ENCODE measurements at places on chromosomes 7 and 10.

GRCh38 chr10:114437473-114438292, 33.4 kb upstream of the AFAP1L2 start:
- DNase-seq = no peak

GRCh38 chr10:81866753-81867152, 8.2 kb upstream of the NRG3 start:
- no peak for DNase-seq

- DNase-seq = no peak
Measured at GRCh38 chr10:75717126-75717916, 285.9 kb downstream of the LRMDA start.

DNA sequence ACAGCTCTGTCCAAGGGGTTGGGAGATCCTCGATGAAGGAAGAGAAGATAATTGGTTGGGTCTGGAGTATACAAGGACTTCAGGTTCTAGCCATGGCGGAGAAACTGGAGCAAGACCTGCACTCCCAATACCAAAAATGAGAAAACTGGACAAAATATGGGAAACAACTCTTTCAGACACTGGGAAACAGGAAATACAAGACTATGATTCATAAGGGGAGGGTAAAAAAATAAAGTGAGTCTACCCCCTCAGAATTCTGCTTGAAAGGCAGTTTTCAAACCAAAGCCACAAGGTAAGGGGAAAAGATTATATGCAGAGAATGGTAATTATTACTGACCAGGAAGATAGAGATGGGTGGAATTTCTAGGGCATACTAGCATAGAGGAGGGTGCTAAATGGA, 10.2 kb upstream of the SEC61G start:
- no peak for DNase-seq

- DNase-seq = peak; percentile 40
Measured at GRCh38 chr10:98041352-98042043, 11.1 kb upstream of the CRTAC1 start.

GRCh38 chr10:25257646-25258045, 82.8 kb downstream of the GPR158 start:
- DNase-seq = no peak

DNA sequence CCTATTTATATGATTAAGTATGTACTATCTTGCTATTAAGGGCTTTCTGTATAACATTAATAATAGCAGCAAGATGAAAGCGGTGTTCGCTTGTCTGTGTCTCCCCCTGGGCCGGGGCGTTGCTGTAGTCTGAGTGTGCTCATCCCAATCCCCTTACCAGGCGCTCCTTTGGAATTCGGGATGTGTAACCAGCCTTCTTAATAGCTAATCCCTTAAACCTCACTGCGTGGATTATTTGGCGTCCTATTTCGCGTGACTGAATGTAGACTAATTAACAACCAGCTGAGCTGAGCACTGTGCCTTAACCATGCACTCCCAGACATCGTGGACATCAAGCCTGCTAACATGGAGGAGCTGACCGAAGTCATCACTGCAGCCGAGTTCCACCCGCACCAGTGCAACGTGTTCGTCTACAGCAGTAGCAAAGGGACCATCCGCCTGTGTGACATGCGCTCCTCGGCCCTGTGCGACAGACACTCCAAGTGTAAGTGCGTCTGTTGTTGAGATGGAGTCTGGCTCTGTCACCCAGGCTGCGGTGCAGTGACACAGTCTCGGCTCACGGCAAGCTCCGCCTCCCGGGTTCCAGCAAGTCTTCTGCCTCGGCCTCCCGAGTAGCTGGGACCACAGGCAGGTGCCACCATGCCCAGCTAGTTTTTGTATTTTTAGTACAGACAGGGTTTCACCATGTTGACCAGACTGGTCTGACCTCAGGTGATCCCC, 36.6 kb downstream of the BNIP3 start:
- DNase-seq = no peak

DNA sequence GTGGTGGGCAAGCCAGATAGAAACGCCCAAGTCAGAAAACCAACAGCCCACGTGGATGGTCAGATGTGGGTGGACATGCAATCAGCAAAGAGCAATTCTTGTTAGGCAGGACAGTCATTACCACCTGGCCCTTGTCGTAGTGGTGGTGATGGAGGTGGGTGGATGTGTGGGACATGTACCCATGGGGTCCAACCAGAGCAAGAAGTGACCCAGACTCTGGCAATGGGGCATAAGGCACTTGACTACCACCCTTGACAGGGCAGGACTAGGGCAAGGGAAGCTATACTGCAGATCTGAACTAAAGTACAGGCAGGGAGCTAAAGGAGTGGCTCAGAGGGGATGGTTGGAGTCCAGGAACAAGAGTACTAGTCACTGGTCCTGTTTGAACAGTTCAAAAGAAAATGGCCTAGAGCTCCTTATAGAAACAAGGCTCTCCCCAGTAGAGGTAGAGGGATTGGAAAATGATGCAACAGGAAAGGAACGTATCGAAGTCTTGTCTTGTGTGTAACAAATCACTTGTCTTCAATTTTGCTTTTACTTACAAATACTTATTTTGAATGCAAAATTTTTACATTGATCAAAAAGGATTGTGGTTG, 17.6 kb downstream of the LMOD2 start:
- DNase-seq = no peak

DNA sequence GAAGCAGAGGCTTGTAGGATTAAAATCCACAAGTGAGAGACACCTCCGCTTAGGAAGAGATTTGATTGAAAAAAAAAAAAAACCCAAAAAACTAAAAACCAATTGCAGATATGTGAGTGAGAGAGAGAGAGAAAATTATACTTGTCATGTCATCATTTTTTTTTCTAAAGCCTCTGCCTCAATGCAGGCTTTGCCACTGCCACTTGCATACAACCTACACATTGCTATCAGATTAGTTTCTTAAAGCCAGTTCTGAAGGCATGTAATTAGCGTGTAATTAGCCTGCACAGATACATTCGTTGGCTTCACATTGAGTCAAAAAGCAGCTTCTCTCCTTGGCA, 86.1 kb upstream of the MTPN start:
- DNase-seq = no peak

GRCh38 chr7:86411814-86412213, 231.9 kb upstream of the GRM3 start:
- no peak for DNase-seq

DNA sequence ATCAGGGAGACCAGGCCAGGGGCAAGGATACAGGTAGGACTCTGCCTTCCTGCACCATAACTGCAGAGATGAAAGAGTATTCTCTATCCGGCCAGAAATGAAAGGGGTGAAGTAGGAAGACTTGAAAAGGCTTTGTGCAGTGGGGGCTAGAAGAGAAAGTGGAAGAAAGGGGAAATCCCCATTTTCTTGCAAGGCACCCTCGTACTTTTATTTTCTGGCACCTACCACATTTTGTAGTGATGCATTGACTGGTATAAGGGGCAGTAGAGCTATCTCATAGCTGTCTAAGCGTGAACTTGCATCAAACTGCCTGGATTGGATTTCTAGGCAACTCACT, 752 bp upstream of the CAMK2G start:
- DNase-seq = no peak

- no peak for DNase-seq
Measured at GRCh38 chr10:33336582-33337325, 2.3 kb upstream of the NRP1 start.

- no peak for DNase-seq
Measured at GRCh38 chr7:100034871-100035510, 14.6 kb upstream of the ZSCAN21 start.

DNA sequence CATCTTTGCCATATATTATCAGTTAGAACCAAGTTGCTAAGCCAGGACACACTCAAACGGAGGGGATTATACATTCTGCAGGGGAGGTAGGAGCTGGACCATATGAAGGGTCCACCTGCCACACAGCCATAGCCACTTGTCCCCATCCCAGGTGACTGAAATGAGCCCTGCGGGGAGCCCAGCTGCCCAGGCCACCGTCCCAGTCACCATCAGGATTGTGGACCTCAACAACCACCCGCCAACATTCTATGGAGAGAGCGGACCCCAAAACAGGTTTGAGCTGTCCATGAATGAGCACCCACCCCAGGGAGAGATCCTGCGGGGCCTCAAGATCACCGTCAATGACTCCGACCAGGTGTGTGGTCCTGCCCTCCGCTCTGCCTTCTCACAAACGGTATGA, 13.7 kb downstream of the CDHR1 start:
- DNase-seq = no peak

DNA sequence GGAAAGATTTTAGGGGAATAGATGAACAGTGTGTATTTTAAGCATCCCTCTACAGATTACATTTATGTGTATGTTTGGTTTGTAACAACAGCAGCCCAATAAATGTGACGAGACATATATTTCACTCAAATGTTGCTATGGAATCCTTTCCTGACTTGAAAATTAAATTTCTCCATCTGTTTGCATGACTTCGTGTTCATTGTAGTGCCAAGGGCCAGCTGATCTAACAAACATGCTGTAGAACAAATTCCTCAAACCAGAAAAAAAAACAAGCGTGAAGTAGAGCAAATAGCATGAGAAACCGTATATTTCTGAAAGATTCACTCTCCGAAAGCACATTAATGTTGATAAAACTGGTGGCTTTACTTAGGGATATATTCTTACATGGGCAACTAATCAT, 87.8 kb downstream of the NRCAM start:
- DNase-seq = no peak

- no peak for DNase-seq
Measured at GRCh38 chr7:108456845-108457540, 757 bp upstream of the NRCAM start.

GRCh38 chr7:69502358-69502757, 95.9 kb upstream of the AUTS2 start:
- DNase-seq = no peak

GRCh38 chr10:31320550-31321211, 1.7 kb downstream of the ZEB1 start:
- peak; percentile 31 for DNase-seq

GRCh38 chr7:124251636-124252035, 218.8 kb upstream of the TMEM229A start:
- DNase-seq = no peak

- no peak for DNase-seq
Measured at GRCh38 chr10:4291990-4292389, 507.0 kb upstream of the KLF6 start.

GRCh38 chr10:3782451-3783315, 2.3 kb downstream of the KLF6 start:
- peak; percentile 35 for DNase-seq

GRCh38 chr10:32489158-32489557, 43.2 kb downstream of the CCDC7 start:
- no peak for DNase-seq

- DNase-seq = no peak
Measured at GRCh38 chr10:124640538-124641231, 103.5 kb downstream of the FAM53B start.

DNA sequence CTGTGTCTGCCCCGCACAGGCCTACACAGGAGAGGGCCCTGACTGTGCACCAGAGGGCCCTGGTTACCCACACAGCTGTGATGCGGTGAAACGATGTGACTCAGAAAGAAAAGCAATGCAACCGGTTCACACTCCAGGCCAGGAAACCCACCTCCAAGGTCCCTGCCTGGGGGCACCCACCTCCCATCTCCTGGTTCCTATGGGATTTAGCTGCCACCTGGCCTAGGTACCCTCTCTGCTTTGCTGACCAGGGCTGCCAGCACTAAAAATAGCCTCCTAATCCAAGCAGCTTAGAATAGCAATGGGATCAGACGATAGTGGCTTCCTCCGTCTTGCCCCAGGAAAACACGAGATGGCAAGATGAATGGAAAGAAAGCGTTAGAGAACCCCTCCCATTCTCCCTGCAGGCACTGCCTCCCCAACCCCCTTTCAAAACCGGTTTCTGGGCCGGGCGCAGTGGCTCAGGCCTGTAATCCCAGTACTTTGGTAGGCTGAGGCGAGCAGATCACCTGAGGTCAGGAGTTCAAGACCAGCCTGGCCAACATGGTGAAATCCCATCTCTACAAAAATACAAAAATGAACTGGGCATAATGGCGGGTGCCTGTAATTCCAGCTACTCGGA, 12.4 kb downstream of the RBP3 start:
- no peak for DNase-seq

DNA sequence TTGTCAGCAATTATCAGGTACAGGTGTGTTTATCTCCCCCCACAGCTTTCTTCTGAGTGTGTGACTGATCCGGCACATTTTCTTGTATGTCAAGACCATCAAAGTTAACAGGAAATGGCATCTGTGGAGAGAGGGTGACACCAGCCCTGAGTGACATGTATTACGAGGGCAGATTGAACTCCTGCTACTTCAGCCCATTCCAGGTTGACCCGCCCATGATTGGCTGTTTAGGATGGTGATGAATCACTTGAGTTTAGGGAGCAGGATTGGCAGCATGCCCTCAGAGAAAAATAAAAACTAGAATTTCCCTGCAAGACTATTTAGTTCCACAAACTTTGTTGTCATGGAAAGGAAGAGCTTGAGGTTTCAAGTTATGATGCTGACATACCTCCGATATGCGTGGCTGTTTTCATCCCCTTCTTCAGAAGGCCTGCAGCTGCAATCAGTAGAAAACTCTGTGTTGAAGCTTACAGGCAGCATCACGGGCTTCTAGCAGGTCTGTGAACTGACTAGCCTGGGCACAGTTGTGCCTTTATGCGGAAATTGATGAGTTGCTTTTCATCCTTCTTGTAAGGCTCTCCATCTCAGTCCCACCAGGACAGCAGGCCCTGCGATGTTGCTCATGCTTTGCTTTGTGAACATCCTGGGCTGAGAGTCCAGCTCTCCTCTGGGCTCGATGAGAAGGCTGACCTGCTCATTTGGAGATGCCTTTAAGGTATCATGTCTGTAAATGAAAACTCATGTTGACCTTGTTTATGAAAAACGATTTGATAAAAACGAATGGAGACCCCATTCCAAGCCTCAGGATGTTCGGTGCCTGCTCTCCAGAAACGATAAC, 8.0 kb upstream of the CELF2 start:
- DNase-seq = no peak

GRCh38 chr7:107982042-107982840, 20.7 kb downstream of the LAMB1 start:
- DNase-seq = no peak

- no peak for DNase-seq
Measured at GRCh38 chr7:105097619-105098018, 83.6 kb downstream of the KMT2E start.

DNA sequence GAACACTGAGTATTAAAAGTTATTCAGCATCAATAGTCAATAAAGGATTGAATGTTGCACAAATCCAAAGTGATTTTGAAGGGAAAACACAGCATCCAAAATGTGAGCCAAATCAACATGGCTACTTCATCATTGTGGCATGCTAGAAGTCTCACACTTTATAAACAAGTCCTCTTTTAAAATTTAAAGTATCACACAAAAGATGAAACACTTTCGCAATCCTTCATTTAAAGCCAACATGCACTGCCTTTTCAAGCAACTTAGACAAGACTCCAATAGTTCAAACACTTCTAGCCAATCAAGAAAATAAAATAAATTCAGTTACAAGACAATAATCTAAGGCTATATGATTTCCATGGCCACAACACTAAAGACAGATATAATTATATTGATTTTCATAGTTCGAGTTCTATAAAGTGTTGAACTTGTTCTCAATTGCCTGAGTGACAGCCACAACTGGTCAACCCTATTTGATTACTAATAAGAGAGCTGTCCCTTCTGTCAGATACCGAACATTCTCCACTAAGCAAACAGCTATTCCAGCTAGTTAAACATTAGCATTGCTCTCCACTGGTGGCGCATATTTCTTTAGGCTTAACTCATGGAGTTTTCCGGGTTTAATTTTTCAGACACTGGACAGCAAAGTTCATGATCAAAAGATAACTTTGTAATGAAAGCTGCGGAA, 8.3 kb downstream of the EBF3 start:
- no peak for DNase-seq
